HFFc6 (cell line): ENCODE measurements at places on chromosomes 6 and 20. TPM values are rescaled to one million over a fixed set of nuclear protein-coding genes. Genes with fewer than 3 reads are reported as not detected.

DNA sequence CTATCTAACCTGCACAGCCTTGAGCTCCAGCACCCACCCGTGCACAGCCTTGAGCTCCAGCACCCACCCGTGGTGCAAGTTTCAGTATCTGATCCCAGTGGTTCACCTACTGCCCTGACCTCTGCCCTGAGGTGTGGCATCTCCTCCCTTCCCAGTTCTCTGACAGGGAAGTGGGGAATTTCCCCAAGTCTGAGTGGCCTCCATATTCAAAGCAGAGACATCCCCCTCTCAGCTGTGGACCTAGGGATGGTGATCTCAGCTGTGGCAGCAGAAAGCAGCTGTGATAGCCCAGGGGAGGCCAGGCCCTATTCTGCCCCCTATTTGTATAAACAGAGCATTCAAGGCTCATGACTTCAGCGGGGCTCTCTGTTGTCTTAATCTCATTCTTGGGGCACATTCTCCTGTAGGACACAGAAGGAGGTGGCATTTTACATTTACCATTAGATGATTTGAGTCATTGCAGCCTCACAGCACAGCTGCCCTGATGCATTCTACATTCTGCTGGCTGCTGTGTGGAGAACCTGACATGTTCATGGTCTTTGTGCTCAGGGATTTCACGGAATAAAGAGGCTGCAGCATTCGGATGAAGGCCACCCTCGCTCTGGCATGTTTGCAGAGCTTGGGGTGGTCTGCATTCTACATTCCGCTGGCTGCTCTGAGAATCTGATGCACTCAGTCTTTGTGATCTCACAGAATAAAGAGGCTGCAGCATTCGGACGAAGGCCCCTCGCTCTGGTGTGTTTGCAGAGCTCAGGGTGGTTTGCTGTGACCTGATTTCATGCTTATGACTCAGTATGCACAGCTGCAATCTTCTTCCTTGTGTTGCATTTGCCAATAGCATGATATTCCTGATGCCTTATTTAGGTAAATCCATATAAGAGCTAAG is 16.9 kb downstream of the GPR31 start:
- H3K27ac ChIP-seq: no peak overlapping the region
- H3K36me3 ChIP-seq: peaks cover 7% of the 10 kb centered on the region
- no peak overlapping the region for H3K4me3 ChIP-seq
- DNase-seq: no peak
- H3K4me1 ChIP-seq: no peaks in the 10 kb centered on the region
- H3K27me3 ChIP-seq: peaks cover 7% of the 10 kb centered on the region

DNA sequence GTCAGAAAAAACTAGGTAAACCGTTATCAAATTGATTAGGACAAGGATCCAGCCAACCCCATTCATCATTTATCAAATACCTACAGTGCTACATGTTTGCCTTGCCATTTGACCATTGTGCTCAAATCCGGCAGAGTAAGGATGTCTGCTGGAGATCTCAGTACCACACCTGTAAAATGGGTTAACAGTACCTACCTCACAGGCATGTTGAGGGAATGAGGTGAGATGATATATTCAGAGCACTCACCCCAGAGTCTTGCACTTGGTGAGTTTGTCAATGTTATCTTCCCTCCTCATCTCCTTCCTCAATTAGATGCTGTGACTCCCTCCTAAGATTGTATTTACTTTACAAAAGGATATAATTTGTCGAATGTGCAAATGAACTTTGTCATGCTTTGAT is 54.5 kb upstream of the DSP start:
- H3K4me3 ChIP-seq: no peak overlapping the region
- peaks cover 23% of the 10 kb centered on the region for H3K27me3 ChIP-seq
- no peak overlapping the region for H3K27ac ChIP-seq
- no peak for DNase-seq

- DNase-seq: no peak
- no peak overlapping the region for H3K27ac ChIP-seq
Observed at GRCh38 chr6:53658992-53659391, 6.6 kb downstream of the KLHL31 start.

Gene TRIM15
- total RNA-seq: not detected in 3 replicates

Gene FOXA2
- not detected in 3 replicates for total RNA-seq

GRCh38 chr20:45892049-45892825 is 1.1 kb downstream of the CTSA start:
- H3K27me3 ChIP-seq: peaks cover 5% of the 10 kb centered on the region

- peaks cover 31% of the 10 kb centered on the region for H3K4me1 ChIP-seq
- H3K27ac ChIP-seq: peak overlapping the region; percentile 91
- peak overlapping the region; percentile 77 for H3K4me3 ChIP-seq
- H3K36me3 ChIP-seq: no peaks in the 10 kb centered on the region
- peak; percentile 69 for DNase-seq
Observed at GRCh38 chr20:52031563-52032303, 159.8 kb downstream of the ZFP64 start.

DNA sequence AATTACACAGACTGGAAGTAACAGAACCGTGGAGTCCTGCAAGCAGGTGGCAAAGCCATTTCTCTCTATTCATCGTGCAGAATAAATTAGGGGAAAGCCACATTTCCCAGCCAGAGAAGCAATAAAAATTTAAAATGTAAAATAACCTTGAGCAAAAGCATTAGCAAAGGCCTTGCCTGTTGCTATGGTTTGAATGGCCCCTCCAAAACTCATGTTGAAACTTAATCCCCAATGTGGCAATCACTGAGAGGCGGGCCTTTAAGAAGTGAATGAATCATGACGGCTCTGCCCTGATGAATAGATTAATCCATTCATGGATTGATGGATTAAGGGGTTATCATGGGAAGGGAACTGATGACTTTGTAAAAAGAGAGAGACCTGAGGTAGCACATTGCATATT is 679.0 kb downstream of the PTPRT start:
- no peak for DNase-seq
- no peak overlapping the region for H3K4me3 ChIP-seq
- H3K4me1 ChIP-seq: no peaks in the 10 kb centered on the region
- no peaks in the 10 kb centered on the region for H3K27me3 ChIP-seq

Gene SMLR1
- total RNA-seq: not detected in 3 replicates

- H3K4me3 ChIP-seq: no peak overlapping the region
- no peak for DNase-seq
- peaks cover 20% of the 10 kb centered on the region for H3K4me1 ChIP-seq
- no peak overlapping the region for H3K27ac ChIP-seq
- H3K27me3 ChIP-seq: peaks cover 3% of the 10 kb centered on the region
- peaks cover 21% of the 10 kb centered on the region for H3K36me3 ChIP-seq
Observed at GRCh38 chr6:100575921-100576320, 111.2 kb upstream of the SIM1 start.

- H3K4me1 ChIP-seq: peaks cover 18% of the 10 kb centered on the region
- H3K27me3 ChIP-seq: no peaks in the 10 kb centered on the region
- peaks cover 59% of the 10 kb centered on the region for H3K36me3 ChIP-seq
Observed at GRCh38 chr20:48984575-48985219, 61.4 kb upstream of the CSE1L start.

Gene SUMO4
- 0.34 and 0.39 TPM in 2 replicates for total RNA-seq

Gene SCGN
- total RNA-seq: not detected in 3 replicates

DNA sequence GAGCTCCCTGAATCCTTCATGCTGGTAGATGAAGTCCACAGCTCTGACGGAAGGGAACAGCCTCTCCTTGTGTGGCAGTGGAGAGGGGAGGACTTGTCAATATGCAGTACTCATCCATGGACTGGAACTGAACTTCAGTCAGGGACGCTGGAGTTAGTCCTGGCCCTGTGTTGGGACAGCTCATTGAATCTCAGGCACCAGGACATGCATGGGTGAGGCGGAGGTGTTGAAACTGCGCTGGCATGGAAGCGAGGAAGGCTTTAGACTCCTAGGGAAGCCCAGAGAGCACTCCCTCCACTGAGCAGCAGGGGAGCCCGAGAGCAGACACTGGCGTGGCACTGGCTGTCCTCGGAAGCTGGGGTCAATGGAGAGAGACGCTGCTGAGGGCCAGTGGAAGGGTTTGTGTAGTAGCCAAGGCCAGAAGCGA is 161.3 kb upstream of the GGTLC1 start:
- H3K4me3 ChIP-seq: no peak overlapping the region
- no peak for DNase-seq

DNA sequence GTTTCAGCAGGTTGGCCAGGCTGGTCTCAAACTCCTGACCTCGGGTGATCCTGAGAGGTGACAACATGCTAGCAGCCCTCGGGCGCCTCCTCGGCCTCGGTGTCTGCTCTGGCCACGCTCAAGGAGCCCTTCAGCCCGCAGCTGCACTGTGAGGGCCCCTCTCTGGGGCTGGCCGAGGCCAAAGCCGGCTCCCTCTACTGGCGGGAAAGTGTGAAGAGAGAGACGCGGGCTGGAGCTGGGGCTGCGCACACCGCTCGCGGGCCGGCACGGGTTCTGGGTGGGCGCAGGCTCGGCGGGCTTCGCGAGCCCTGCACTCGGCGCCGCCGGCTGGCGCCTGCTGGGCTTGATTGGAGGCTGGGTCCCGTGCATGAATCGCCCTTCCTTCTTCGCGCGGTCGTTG is 80.8 kb upstream of the RBM24 start:
- no peaks in the 10 kb centered on the region; the same call in 1 of the 2 replicates for H3K27me3 ChIP-seq
- DNase-seq: no peak
- peaks cover 4% of the 10 kb centered on the region for H3K36me3 ChIP-seq
- no peak overlapping the region for H3K27ac ChIP-seq

- no peaks in the 10 kb centered on the region for H3K36me3 ChIP-seq
- DNase-seq: no peak
- H3K27me3 ChIP-seq: peaks cover 5% of the 10 kb centered on the region; the same call in 1 of the 2 replicates
- H3K4me3 ChIP-seq: no peak overlapping the region
- H3K4me1 ChIP-seq: no peaks in the 10 kb centered on the region
Observed at GRCh38 chr20:41746635-41747034, 128.5 kb upstream of the CHD6 start.

DNA sequence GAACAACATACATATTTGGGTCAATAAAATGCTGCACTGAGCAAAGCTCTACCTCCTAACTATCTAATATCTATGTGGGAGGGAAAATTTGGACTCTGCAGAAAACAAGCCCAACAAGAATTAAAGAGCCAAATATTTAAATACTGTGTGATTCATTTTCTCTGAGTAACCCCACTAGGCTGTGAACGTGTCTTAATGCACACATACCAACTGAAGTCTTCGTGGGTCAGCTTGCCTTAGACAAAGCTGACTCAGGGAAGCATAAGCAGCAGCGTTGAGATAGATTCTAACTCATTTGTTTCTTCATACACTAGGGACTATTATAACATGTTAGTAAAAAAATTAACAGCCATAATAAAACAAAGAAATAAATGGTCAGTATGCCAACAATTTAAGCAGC is 114.3 kb downstream of the GJA1 start:
- no peaks in the 10 kb centered on the region for H3K36me3 ChIP-seq
- H3K27ac ChIP-seq: peak overlapping the region; percentile 33; the same call in 1 of the 2 replicates
- H3K4me3 ChIP-seq: peak overlapping the region; percentile 29; the same call in 1 of the 2 replicates

- H3K36me3 ChIP-seq: no peaks in the 10 kb centered on the region
- H3K27ac ChIP-seq: no peak overlapping the region
- no peak for DNase-seq
- no peaks in the 10 kb centered on the region for H3K4me1 ChIP-seq
- H3K4me3 ChIP-seq: no peak overlapping the region
- H3K27me3 ChIP-seq: no peaks in the 10 kb centered on the region
Observed at GRCh38 chr6:103344554-103345163, 1515.1 kb downstream of the HACE1 start.

Gene RUNX2
- total RNA-seq: 7.7 to 11.1 TPM (median 8.3 TPM) in 3 replicates

- H3K27me3 ChIP-seq: peaks cover 5% of the 10 kb centered on the region
- no peak overlapping the region for H3K4me3 ChIP-seq
- no peak for DNase-seq
- no peaks in the 10 kb centered on the region for H3K4me1 ChIP-seq
- no peaks in the 10 kb centered on the region for H3K36me3 ChIP-seq
Observed at GRCh38 chr20:48708630-48709029, 119.2 kb downstream of the PREX1 start.

- peaks cover 23% of the 10 kb centered on the region for H3K4me1 ChIP-seq
- H3K27ac ChIP-seq: no peak overlapping the region
- H3K36me3 ChIP-seq: no peaks in the 10 kb centered on the region
- H3K4me3 ChIP-seq: no peak overlapping the region
- no peak for DNase-seq
Observed at GRCh38 chr6:9543649-9544048, 871.2 kb downstream of the TFAP2A start.

DNA sequence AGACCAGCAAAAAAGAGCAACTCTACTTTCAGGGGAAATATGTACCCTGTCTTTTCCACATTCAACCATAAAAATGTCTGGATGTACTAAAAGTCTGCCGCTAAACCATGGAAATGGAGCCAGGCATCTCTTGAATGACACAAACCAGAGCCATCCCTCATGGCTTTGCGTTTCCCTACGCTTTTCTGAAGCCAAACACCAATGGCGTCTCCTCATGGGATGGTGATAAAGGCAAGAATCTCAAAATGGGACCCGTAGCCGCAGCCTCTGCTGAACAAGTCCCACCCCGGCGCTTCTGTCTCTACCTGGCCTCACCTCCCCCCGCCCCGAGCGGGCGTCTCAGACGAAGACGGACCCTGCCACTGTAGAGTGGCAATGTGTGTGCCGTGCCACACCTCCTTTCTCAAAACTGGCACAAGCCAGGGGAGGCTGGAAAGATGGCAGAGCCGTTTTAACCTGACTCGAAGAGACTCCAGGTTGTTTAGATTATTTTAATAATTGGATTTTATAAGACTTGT is 80.3 kb upstream of the AFDN start:
- H3K4me3 ChIP-seq: no peak overlapping the region
- peaks cover 1% of the 10 kb centered on the region; the same call in 1 of the 2 replicates for H3K27me3 ChIP-seq
- H3K4me1 ChIP-seq: no peaks in the 10 kb centered on the region
- no peaks in the 10 kb centered on the region for H3K36me3 ChIP-seq
- no peak overlapping the region for H3K27ac ChIP-seq

DNA sequence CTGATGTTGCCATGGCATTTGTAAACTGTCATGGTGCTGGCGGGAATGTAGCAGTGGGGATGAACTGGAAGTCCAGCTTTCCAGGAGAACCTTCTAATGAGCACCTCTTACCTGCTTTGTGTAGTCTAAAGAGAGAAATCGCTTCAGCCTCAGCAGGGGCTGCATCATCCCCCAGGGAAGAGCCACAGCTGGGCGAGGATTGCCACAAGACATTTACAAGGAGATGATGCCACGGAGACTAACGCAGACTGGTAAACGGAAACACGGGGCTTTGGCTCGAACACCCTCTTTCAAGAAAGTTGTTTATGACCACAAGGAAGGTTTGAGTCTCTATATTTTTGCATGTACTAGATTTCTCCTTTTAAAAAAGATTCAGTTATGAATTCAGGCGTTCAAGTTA is 72.9 kb downstream of the CDH26 start:
- peaks cover 14% of the 10 kb centered on the region; the same call in 1 of the 2 replicates for H3K27me3 ChIP-seq
- H3K36me3 ChIP-seq: no peaks in the 10 kb centered on the region; the same call in 1 of the 2 replicates
- H3K4me3 ChIP-seq: peak overlapping the region; percentile 26; the same call in 1 of the 2 replicates
- no peak overlapping the region for H3K27ac ChIP-seq
- no peak for DNase-seq

DNA sequence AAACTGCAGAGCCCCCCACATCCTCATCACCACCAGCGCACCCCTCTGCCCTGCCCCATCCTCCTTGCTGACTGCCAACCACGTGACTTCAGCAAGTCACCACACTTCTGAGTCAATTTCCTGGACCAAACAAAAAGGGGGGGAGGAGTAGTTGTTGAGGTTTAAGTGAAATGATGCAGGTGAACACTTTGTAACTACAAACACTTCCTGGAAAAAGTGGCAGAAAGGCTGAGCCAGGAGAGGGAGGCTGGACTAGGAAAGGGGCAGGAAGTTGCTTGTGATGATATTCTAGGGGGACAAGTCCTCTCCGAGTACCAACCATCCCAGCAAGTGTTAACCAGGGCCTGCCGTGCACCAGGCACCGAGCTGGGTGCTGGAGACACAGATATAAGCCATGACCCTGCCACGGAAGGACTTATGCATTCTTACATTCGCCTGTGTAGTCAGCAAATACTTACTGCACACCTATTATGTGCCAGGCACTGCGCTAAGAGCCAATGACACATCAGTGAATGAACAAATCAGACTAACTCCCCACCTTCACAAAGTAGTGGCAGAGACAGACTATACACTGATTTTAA is 67.3 kb downstream of the PREX1 start:
- no peak overlapping the region for H3K27ac ChIP-seq
- peaks cover 13% of the 10 kb centered on the region for H3K27me3 ChIP-seq
- H3K4me1 ChIP-seq: peaks cover 14% of the 10 kb centered on the region
- no peak overlapping the region for H3K4me3 ChIP-seq
- H3K36me3 ChIP-seq: no peaks in the 10 kb centered on the region
